Stimulated activated CD4-positive, alpha-beta T cell treated with anti-CD3 and anti-CD28 coated beads, Interleukin-15, amount 100 ng/mL, for 48 hours (primary cell): ENCODE measurements at places on chromosomes 11 and 22.

DNA sequence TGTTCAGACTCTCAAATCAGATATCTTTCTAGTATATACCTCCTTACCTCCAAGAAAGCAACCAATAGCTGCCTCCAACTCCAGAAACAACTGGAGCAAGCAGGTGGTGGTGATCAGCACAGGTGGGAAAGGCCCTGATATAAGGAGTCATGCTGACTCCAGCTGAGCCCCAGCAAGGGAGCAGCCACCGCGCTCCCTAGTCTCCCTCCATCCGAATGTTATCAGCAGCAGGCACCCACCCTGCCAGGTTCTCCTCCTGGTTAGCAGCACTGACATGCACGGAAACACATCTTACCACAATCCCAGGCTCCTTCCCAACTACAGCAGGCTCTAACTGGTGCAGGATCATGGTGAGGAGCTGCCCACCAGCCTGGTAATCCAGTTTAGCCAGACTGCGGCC, 18.5 kb upstream of the STK33 start:
- no peak for DNase-seq

- no peak for DNase-seq
Observed at GRCh38 chr11:46741600-46742484, 22.8 kb downstream of the F2 start.

GRCh38 chr22:38957046-38957770, at the start of gene APOBEC3A:
APOBEC3A (plus strand) TSS chr22:38957609; CDS start chr22:38957692, 83 bp downstream.
- DNase-seq: no peak

DNA sequence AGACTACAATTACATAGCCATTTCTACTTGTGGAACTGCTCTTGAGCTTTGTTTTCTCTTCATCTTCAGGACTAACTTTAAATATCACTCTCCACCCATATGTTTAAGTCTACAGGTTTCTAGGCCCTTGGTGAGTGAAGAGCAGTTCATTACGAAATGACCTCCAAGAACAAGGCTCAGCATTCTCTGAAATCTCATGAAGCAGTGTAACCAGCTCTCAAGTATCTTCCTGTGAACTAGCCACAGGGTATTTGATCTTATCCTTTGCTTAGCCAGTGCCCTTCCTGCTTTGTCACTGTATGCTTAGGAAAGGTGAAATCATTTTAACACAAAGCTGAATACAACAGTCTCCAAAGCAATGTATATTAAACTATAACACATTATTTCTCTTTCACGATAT, 20.4 kb upstream of the LYVE1 start:
- DNase-seq: no peak

- DNase-seq: no peak
Observed at GRCh38 chr22:39800790-39801520, 92.6 kb downstream of the ENTHD1 start.

GRCh38 chr11:35010654-35011053, 94.2 kb downstream of the PDHX start:
- no peak for DNase-seq

DNA sequence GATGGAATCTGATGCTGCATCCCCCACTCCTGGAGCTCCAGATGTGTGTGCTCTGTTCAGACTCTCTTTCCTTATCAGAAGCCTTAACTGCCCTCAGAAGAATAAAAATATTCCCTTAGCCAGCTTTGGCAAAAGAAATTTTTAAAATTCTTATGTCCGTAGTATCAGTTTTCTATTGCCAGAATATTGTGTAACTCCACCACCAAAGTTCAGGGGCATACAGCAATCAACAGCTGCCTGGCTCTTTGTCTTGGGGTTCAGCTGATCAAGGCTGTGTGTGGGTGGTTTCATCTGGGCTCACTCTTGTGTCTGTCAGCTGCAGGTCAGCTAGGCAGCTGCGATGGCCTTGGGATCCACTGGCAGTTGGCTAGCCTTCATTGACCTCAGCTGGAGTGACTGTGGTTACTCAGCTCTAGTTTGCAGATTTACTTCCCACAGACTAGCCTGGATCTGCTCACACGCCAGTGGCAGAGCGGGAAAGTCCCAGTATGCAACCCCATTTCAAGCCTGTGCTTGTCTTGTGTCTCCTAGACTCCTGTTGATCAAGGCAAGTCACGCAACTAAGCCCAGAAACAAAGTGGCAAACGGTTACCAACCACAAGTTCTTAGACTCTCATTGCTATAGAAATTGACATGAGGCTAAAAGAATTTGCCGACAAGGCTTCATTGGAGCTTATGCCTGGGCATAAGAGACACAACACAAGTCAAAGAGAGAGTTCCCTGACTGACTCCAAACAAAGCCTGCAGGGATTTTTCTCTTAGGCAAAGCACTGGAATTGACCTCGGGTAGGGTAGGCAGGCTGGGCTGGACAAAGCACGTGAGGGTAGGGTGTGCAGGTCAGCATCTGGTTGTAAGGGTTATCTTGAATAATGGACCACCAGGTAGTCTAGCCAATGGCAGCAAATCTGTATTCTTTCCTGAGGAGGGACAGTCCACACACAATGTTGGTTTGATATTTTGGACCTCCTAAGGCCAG, 7.5 kb downstream of the TMEM138 start:
- DNase-seq: no peak
